CD4-positive, alpha-beta T cell treated with Interleukin-15 for 4 hours (primary cell): ENCODE measurements at places on chromosomes 11 and 22.

DNA sequence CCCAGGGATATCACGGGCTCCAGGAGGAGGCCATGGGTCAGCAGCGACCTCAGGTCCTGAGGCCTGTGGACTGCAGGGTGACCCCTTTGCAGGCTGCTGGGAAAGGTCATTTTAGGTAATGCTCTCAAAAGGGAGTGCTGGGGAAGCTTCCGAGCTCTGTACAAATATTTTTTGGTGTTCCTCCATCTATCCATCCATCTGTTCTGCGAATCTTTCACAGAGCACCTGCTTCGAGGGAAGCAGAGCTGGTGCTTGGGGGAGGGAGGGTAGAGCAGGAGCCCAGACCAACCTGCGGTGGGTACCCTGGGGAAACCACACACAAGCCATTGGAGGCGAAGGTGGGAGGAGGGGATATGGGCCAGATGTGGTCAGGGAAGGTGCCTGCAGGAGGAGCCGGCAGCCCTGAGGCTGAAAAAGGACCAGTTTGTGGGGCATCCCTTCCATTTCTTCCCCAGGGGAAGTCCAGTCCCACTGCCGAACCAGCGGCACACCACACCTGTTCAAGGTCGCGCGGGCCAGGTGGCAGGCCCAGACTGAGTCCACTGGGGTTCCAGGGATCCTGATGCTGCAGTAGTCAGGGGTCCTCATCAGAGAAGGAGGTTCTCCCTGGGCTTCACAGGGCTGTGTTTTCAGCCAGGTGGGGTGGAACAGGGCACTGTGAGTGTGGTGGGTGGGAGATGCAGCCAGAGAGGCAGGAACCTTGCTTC lies 13.1 kb downstream of the GNAZ start:
- DNase-seq: no peak

DNA sequence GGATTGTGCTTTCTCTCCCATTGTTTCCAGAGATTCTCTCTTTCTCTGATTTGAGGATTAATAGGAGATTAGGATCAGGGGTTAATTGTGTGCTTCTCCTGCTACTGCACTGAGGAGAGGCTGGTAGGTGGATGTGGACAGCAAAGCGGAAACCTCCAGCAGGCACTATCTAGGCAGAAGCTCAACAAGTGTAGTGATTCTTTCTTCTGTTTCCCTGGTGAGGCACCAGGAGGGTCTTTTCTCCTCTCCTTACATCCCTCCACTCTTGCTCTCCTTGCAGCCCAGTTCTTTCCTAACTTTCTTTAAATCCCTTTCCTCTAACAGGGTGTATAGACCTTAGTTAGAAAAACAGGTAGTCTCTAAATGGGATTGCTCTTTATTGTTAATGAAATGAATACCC lies 1.9 kb upstream of the ZBTB16 start:
- no peak for DNase-seq

GRCh38 chr11:76493626-76494539 lies 49.1 kb downstream of the EMSY start:
- no peak for DNase-seq

- DNase-seq: no peak
These were observed 15.3 kb downstream of the PTS start for GRCh38 chr11:112241486-112241885.

DNA sequence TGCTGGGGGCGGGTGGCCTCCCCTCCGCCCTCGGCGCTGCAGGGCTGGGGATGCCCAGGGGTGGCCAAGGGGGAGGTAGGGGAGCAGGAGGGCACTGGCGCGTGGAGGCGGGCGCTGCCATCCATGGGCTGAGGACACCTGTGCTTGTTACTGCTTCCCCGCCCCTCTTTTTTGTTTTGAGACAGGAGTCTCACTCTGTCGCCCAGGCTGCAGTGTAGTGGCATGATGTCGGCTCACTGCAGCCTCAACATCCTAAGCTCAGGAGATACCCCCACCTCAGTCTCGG lies 683 bp upstream of the FADS3 start:
- no peak for DNase-seq

- DNase-seq: no peak
These were observed 105.7 kb downstream of the TSPAN18 start for GRCh38 chr11:44832452-44832851.

DNA sequence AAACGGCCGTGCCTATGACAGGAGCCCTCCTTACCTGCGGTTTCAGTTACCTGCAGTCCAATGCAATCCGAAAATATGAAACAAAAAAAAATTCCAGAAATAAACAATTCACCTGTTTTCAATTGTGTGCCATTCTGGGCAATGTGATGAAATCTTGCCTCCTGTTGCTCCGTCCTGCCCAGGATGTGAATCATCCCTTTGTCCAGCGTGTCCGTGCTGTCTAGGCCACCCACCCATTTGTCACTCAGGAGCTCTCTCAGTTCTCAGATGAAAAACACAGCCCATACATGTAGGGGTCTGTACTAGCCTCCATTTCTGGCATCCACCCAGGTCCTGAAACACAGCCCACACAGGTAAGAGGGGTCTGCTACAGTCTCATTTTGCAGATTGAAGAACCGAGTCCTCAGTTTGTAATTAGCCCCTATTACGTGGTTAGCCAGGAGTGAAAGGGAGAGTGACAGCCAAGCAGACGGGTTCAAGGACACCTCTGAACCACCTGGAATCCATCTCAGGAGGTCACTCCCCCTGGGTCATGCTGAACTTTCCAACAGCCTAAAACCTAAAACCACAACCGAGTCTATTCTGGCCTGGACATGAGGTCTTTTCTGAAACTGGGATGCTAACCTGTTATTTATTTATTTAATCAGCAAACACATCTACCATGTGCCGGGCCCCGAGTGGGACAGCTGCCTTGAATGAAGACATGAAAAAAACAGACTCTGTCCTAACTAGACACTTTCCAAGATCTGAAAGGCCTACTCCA lies 317.2 kb downstream of the SHANK2 start:
- no peak for DNase-seq

- no peak for DNase-seq
These were observed 7.6 kb upstream of the LMO2 start for GRCh38 chr11:33899400-33900037.

DNA sequence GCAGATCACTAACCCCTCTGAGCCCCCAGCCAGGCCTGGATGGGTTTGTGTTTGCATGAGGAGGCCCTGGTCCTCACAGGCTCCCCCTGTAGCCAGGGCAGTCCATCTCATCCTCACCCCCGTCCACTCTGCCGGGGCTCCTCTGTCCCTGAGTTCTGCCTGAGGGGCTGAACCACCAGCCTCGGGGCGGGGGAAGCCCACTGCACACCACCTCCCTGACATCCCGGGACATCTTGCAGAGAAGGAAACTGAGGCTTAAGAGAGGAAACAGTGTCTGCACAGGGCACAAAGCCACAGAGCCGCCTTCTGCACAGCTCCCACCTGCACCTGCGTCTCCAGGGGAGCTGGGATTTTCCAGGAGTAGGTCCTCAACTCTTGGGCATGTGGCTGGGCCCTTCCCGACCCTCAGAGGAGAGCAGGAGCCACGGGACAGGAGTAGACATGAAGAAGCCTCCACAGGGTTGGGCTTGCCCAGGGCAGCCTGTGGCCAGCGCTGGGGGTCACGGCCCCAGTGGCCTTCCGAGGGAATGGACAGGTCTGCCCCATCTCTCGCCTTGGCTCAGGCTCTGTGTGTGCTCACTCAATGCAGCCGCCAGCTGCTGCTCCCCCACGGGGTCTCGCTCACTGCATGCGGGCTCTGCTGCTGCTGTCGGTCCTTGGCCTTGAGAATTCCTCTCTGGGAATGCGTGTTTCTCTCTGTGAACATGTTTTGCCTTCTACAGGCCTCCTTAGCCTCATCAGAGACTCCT lies 45.4 kb upstream of the CCDC188 start:
- DNase-seq: no peak

DNA sequence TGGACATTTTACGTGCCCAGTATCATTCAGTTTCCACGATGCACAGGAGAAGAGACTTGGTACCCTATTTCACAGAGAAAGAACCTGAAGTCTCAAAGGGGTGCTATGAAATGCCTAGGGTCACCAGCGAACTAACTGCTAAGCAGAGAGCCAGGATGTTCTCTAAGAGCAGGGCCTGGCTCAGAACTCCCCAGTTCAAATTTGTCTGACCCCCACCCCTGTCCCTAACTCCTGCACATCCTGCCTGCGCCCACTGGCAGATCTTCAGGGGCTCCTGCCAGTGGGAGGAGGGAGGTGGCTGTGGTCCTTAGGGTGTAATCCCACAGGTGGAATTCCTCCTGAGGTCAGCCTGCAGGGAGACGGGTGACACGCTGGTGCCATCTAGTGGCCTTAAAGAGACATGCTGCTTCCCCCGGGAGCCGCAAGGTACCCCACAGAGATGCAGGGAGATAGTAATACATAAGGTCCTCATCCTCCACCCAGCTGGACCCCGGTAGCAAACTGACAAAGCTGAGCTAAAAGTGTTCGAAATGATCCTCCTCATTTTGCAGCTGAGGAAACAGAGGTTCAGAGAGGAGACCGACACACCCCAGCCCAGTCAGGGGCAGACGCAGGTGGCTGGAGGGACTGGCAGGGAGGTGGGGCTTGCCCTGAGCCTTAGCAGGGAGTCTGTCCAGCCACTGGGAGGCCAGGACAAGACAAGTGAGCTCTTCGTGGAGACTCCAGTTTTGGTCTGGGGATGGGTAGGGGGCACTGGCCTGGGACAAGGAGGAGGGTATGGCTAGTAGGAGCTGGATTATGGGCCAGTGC lies 34.1 kb downstream of the MB start:
- DNase-seq: peak; percentile 51

DNA sequence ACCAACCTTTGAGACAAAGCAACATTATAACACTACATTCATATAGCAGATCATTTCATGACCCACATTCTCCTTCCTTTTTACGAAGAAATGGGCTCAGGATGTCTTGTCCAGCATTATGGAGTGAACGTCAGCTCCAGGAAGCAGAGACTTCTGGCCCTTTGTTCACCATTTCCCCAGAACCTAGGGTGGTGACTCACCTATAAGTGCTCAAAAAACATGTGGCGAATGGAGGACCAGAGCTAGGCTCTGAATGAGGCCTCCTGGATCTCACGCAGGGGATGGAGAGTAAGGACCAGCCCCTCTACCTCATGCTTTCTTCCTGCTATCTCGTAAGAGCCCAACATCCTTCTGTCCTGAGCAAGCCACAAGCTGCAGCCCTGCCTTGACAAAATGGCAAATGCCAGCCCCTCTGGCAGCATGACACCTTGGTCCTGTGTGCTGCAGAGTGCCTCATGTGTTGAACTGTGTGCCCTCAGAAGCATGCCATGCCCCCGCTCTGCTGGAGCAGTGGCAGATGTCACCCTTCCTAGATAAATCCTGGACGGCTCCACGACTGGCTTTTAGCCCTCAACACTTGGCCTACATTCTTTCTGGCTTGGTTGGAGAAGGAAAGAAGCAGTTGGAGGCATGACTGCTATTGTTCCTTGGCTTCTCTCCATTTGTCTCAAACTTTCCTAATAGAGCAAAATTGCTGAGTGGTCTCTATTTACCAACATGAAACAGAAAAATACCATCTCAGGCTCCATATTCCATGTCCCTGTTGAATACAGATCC lies 6.5 kb upstream of the ST3GAL4 start:
- DNase-seq: no peak

- peak; percentile 10 for DNase-seq
These were observed 29.6 kb downstream of the CAT start for GRCh38 chr11:34468209-34468841.

DNA sequence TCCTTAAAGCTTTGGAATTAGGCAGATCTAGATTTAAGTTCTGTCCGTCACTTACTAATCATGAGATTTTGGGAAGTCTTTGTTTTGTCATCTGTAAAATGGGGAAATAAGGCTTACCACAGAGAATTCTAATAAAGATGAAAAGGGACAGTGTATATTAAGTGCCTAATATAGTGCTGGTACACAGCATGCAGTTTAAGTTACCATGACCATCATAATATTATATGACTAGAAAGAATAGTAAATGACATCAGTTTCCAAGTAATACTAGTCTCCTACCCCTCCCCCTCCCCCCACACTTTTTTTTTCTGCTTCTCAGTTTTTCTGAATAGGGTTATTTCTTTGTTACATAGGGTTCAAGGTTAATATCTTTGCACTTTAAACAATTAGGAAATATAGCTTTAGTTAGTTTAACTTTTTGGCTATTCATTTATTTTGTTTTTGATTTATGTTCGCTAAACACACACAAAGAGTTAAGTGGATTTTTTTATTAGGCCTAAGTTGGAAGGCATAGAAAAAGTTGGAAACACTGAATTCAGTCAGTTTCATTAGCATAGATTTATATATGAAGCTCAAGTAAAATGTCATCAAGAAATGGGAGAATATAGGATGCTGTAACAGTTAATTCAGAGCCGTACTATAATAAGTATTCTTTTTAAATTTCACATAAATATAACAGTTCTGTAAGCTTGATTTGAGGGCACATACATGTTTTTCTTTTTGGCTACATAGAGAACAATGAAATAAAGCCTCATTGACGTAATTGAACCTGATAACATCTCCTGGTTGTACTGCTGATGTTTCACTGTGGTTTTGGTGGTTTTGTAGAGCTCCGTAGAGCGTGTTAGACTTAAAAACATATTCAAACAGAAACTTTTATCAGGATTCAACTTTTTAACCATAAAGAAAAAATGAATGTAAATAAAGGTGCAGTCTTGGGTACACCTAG lies 121.2 kb downstream of the PDE3B start:
- DNase-seq: peak; percentile 80

GRCh38 chr22:28031383-28031922 lies 112.4 kb upstream of the PITPNB start:
- no peak for DNase-seq

DNA sequence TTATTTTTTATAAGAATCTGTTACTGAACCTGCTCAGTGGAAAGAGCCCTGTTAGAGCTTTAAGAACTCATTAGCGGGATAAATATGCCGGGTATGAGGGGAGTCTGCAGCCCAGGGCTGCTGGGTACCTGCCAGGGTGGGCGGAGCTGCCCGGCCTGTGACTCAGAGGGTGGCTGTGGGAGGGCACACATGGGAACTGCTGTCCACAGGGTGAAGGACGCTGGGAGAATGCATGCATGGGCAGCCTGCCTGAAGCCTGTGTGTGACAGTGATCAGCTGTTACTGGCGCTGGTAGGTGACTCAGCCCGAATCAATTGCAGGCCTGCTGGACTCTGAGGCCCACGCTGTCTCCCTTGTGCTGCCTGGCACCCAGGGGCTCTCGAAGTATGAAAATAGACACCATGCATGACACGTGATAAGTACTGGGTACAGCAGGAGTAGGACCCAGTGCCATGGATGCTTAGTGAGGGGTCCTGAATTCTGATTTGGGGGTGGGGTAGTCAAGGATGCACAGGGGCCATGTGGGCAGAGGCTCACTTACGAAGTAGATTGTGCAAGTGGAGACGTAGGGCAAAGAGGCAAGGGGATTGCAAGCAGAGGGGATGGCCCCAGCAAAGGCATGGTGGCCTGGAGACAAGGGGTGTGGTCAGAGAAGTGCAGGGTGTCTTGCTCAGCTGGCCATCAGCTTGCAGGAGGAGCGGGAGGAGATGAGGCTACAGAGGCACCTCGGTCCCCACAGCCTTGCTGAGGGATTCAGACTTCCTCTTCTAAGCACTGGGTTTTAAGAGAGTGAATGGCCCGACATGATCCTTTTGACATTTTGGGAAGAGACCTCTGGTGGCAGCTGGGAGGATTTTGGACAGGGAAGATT lies 36.5 kb downstream of the GRIK4 start:
- DNase-seq: no peak

GRCh38 chr11:5007561-5007960 lies 12.9 kb downstream of the OR51L1 start:
- DNase-seq: no peak

- no peak for DNase-seq
These were observed 87.5 kb downstream of the MN1 start for GRCh38 chr22:27714068-27714467.
